ENCODE measurements at places on chromosomes 7 and 10. TPM values are rescaled to one million over a fixed set of nuclear protein-coding genes. Genes with fewer than 3 reads are reported as not detected.

OR2A42 gene
- not detected for total RNA-seq

CNNM1 gene
- total RNA-seq: 0.66 TPM

GTF2IRD1 gene
- 21.1 TPM for total RNA-seq

WDFY4 gene
- not detected for total RNA-seq

ANXA8L1 gene
- total RNA-seq: not detected

HOXA6 gene
- total RNA-seq: not detected

SUN3 gene
- total RNA-seq: not detected

IKZF5 gene
- total RNA-seq: 5.0 TPM

OPN1SW gene
- total RNA-seq: not detected

COL26A1 gene
- total RNA-seq: 70.3 TPM

Measured in H7 (cell line).